ENCODE measurements at places on chromosomes 16 and 17.
A peak's percentile ranks its signal among the peaks of the same experiment; 100 is the strongest.

DNA sequence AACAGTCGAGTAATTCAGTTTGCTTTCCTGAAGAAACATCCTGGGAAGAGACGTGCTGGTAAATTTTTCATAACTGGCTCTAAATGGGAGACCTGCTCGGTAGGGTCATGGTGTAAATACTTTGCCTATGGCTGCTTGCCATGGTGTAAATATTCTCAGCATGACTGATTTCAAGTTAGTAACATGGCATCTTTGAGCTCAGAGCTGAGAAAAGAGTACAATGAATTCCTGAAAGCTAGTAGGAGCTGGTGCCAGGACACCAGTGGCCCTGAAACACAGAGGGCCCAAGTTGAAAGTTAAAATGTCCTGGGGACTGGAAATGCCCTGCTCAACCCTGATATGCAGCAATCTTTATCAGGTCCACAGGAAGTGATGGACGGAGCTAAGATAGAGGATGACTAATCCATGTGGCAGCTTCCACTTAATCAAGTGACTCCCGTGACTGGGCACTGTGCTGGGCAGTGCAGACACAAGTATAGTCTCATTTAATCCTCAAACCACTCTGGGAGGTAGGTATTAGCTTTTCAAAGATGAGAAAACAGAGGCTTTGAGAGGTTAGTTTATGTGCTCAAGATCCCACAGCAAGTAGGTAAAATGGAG lies 130.1 kb upstream of the ADAMTS18 start:
- peaks cover 2% of the 10 kb centered on the region for H3K27me3 ChIP-seq
- no peaks in the 10 kb centered on the region for H3K36me3 ChIP-seq
- H3K27ac ChIP-seq: no peak overlapping the region
- no peaks in the 10 kb centered on the region for H3K4me1 ChIP-seq

DNA sequence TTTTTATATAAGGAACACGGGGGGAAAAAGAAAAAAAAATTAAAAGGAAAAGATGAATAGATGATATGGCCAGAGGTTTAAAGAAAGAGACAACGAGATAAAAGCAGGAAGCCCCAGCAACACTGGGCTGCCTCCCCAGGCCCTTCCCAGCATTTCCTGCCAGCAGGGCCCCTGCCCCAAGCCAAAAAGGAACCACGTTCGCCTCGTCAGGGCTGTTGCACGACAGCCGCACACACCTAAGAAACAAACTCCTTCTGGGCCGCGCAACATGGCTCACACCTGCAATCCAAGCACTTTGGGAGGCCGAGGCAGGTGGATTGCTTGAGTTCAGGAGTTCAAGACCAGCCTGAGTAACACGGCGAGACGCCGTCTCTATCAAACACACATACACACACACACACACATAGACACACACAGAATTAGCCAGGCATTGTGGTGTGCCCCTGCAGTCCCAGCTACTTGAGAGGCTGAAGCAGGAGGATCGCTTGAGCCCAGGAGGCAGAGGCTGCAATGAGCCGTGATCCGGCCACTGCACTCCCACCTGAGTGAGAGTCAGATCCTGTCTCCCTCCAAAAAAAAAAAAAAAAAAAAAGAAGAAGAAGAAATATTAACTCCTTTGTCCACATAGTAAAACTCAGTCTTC lies 83.0 kb downstream of the ANKRD11 start:
- peaks cover 8% of the 10 kb centered on the region for H3K36me3 ChIP-seq
- H3K4me3 ChIP-seq: peak overlapping the region; percentile 69
- peaks cover 74% of the 10 kb centered on the region for H3K4me1 ChIP-seq
- peak overlapping the region; percentile 81 for H3K27ac ChIP-seq
- H3K27me3 ChIP-seq: no peaks in the 10 kb centered on the region

GRCh38 chr17:40312131-40312731 lies 3.3 kb downstream of the RARA start:
- DNase-seq: no peak
- no peak overlapping the region for H3K4me3 ChIP-seq
- no peak overlapping the region for H3K27ac ChIP-seq
- H3K36me3 ChIP-seq: no peaks in the 10 kb centered on the region

DNA sequence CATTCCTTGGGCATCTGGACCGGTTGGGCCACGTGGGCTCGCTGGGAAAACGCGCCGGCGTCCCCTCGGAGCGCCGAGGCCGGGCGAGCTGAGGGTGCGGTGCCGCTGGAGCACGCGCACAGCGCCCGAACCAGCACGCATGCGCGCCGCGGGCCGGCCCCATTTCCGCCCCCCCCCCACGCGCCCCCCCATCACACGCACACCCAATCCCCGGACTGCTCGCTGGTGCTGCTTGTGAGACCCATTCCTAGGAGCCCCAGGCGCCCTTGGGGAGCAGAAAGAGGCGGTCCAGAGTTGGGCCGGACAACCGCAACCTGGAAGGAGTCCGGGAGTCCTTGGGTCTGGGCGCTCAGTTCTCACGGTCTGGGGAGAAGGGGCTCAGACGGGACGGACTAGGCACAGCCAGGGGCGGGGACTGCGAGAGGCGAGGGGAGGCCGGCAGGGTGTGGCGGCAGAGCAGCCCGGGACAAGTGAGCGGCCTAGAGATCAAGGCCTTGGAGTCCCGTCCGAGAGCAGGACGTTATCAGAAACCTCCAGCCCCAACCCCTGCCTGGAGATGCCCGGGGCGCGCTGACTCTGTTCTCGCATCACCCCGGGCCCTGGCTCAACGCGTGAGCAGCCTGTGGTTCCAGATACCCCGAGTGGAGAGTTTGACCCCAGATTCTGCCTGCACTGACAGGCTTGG lies 6.0 kb upstream of the CBX8 start:
- H3K27me3 ChIP-seq: peaks cover 80% of the 10 kb centered on the region
- no peak overlapping the region for H3K4me3 ChIP-seq
- DNase-seq: no peak
- H3K4me1 ChIP-seq: peaks cover 28% of the 10 kb centered on the region
- H3K27ac ChIP-seq: no peak overlapping the region

GRCh38 chr16:53991754-53992378 lies 287.9 kb downstream of the FTO start:
- peak overlapping the region; percentile 3 for H3K4me3 ChIP-seq
- no peak for DNase-seq
- H3K27me3 ChIP-seq: no peaks in the 10 kb centered on the region
- H3K27ac ChIP-seq: no peak overlapping the region

All from T-helper 2 cell treated with Interferon-gamma antibody and Interleukin-4, amounts not matched to agents 5 μg/mL and 100 μg/mL, for 36 hours (primary cell).